ENCODE measurements at places on chromosomes 3 and 15.

DNA sequence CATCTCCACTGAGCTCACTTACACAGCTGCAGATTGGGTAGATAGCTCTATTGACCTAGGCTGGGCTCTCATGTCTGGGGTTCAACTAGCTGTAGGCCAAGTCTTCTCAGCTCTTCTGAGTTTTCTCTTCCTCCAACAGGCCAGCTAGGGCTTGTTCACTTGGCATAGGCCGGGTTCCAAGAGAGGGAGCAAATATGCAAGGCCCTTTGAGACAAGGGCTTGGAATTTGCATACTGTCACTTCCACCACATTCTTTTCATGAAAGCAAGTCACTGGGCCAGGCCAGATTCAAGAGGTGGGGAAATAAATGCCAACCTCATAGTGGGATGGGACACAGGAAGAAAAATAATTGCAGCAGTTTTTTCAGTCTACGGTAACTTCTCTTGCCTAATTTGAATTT, 25.2 kb downstream of the PIGB start:
- peak; percentile 54 for DNase-seq

DNA sequence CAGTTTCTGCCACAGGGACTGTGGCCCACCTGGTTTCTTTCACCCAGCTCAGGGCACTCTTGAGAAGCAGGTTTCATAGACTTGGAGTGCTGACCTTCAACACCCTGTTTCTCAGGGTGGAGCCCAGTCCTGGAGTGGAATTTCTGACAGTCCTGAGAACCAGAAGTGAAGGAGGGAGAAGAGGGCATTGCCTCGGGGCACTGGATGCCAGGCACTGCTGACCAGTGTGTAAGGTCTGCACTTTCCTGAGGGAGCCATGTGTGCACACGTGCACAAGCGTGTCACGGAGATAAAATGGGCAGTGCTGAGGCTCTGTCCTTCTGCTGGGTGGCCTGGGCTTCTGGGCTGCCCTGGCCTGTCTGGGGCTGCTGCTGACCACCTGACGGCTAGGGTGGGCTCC, 118.5 kb downstream of the SEC22A start:
- no peak for DNase-seq

DNA sequence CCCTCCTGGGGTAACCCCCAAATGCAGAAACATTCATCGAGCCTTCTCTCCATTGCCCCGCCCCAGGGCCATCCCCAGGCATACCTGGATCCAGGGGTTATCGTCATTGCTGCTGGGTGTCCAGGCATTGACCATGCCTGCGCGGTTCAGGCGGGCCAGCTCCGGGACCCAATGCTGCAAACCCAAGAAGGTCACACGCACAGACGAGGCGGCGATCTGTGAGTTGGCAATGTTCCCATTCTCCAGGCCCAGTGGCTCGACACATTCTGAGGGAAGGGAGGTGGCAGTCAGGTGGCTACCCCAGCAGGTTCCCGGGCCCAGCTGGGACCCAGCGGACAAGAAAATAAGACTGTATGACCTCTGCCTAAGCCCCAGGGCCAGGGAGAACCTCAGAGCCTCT, 6.1 kb downstream of the MFGE8 start:
- DNase-seq, result no peak

GRCh38 chr3:174035328-174035886, 637.9 kb downstream of the NLGN1 start:
- no peak for DNase-seq

GRCh38 chr3:77427528-77427927, 387.6 kb downstream of the ROBO2 start:
- no peak for DNase-seq

- peak; percentile 81 for DNase-seq
These were observed 24.8 kb downstream of the SHF start for GRCh38 chr15:45162771-45163507.

DNA sequence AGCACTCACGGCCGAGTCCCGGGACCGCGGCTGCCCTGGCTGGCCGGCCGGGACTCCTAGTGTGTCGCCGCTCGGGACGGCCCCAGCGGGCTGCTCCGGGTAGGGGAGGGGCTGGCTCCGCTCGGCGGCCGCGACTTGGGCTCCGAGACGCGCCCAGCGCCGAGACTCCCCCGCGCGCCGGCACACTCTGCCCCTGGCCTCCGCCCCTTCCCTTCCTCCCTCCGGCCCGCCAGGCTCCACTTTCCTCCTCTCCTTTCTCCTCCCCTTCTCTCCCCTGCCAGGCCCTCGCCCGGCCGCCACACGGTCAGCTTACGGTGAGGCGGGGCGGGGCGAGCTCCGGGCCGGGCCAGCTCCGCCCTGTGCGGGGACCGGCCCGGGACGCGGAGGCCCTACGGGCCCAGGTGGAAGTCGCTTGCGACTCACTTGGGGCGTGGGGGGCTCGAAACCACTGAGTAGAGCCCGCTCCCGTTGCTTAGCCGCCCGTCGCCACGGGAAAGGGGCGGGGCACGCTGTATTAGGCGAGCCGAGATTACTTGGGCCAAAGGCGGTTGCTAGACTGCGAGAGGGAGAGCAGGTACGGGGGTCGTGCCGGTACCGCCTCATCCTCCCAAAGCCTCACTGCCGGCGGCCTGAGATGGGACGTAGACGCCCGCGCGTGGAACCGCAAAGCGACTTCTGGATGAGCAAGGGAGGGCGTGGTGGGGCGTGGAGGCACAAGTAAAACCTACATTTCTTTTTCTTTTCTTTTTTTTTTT, at the start of gene ITGB5:
Gene ITGB5, minus strand, starts transcription at position 189 of the 755 bp plus-strand sequence. CDS start 365 bp downstream, outside the sequence.
- peak; percentile 84 for DNase-seq

DNA sequence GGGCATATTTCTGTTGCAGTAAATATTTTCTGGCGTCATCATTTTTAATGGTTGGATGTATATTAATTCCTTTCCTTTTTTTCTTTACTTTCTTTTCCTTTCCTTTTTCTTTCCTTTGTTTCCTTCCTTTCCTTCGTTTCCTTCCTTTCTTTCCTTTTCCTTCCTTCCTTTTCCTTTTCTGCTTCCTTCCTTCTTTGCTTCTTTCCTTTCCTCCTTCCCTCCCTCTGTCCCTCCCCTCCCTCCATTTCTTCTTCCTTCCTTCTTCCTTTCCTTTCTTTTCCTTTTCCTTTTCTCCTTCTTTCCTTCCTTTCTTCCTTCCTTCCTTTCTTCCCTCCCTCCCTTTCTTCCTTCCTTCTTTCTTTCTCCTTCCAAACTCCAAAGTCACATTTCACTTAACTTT, 54.9 kb upstream of the LYSMD4 start:
- no peak for DNase-seq

- DNase-seq, result no peak
These were observed 46.8 kb upstream of the PCSK6 start for GRCh38 chr15:101536166-101536874.

GRCh38 chr15:100438570-100438969, 90.2 kb downstream of the CERS3 start:
- peak; percentile 50 for DNase-seq

GRCh38 chr3:132321304-132321703, 4.1 kb downstream of the ACP3 start:
- DNase-seq, result no peak

Data from fibroblast of skin of scalp (primary cell).